ENCODE measurements at places on chromosomes 2 and 18.

DNA sequence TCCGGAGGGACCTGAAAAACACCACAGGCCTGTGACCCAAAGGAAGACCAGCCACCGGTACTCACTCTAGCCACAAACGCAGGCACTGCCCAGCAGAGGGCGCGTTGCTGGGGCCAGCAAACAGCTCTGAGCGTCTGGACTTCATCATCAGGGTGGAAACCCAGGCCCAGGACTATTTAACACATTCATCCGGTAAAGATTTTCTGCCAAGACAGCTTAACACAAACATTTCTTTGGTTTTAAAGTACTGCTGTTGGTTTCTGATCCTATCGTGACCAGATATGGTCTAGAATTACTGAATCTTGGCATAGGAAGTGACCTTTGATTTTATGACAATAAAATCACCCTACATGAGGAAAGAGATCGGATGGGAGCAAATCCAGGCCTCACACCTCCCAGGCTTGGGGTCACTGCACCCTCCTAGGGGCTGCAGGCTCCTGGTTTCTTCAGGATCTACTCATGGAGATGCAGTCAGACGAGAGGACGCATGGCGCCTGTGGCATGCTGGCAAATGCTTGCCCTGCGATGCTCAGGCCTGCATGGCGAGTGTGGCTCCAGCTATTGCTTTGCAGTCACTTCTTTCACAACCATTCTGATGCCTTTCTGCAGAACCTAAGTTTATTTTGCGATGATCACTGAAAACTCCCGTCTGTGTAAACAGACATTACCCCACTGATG is 130.4 kb downstream of the COL4A4 start:
- no peak for DNase-seq

GRCh38 chr2:72083751-72084583 is 63.7 kb downstream of the CYP26B1 start:
- no peak for DNase-seq

DNA sequence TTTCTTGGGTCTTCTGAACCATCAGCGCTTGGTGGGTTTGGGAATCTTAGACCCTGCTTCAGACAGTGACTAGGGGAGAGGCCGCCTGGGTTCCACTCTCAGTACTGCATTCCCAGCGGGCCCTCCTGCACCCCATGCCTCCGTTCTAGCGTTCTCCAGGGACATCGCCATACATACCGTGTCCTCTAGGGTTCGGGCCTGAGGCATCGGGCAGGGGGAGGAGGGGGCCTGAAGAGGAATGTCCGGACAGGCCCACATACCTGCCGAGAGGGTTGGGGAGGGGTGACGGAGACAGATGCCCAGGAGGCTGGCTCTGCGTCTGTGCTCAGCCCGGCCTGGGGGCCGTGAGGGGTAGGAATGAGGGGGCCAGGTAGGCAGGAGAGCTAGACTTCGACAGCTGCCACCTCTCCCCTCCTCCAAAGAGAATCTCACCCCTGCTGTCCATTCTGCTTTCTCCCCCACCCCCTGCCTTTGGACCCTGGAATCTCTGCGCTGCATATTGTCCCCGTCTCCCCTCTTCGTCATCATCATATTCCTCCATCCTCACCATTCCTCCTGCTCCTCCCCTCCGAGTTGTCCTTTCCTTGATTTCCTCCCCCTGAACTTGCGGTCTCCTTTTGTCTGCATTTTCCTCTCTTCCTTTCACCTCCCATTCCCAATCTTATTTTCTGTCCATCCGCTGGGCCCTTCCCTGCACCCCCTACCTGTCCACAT is 7.8 kb upstream of the WNT10A start:
- DNase-seq, result no peak

DNA sequence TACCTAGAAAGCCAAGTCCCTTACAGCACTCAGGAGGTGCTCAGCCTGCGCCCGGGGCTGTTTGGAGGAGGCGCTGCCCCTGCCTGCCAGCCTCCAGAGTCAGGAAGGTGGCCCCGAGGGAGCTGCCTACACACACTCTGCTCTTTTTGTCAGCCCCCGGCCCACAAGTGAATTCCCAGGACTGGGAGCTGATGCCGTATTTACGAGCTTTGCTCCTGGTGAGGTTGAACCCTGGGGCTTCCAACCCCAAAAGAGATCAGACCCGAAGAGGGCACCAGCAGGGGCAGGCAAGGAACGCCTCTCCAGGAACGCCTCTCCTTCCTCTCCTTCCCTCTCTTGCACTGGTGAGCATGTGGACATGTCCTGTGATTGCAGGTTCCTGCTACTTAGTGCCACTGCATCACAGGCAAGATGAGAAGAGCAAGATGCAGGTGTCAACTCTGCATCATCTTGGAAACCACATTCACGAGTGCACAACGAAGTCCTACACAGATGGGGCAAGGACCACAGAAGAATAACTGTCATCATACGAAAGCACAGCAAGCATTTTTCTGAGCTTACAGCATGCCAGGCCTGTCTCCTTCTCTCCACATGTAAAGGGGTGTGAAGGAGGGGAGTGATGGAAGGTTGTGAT is 126.7 kb downstream of the NDUFA10 start:
- DNase-seq, result no peak

Measured in cerebellum (tissue), 4 donors.